Stimulated activated CD8-positive, alpha-beta memory T cell treated with anti-CD3 and anti-CD28 coated beads, Interleukin-4, amount 100 ng/mL, for 1 hour (primary cell): ENCODE measurements at places on chromosomes 12 and 14.

- no peak for DNase-seq
These were observed 32.0 kb downstream of the PRKD1 start for GRCh38 chr14:29895591-29896083.

DNA sequence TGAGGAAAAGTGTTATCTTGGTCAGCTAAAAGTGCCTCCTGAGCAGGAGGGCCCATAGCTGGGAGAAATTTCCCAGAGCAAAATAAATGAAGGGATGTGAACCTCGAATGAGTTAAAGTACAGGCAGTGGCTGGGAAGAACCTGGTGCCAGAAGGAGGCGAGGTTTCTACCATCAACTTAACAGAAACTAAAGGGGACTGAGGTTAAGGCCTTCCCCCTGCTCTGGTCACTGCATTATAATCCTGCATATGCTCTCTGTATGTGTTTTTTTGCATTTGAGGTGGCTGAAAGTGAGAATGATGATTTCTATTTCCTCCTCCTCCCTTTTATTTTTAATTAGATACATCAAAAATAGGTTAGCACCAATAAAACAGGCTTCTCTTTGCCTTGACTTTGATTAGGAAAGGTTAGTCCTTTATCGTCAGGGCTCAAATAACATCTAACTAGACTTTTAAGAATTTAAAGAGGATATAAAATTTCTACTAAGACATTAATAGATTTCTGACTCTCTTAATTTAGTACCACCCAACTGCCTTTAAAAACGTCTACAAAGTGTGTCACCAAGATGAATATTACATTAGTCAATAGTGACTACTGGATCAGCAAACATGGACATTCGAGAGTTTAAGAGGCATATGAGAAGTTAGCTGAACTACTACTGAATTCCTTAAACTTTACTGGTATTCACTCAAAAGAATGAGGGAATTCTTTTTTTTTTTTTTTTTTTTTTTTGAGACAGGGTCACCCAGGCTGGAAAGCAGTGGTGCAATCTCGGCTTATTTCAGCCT, 49.2 kb downstream of the GALNT4 start:
- no peak for DNase-seq

- no peak for DNase-seq
These were observed 49.9 kb downstream of the FOXA1 start for GRCh38 chr14:37545174-37545573.

DNA sequence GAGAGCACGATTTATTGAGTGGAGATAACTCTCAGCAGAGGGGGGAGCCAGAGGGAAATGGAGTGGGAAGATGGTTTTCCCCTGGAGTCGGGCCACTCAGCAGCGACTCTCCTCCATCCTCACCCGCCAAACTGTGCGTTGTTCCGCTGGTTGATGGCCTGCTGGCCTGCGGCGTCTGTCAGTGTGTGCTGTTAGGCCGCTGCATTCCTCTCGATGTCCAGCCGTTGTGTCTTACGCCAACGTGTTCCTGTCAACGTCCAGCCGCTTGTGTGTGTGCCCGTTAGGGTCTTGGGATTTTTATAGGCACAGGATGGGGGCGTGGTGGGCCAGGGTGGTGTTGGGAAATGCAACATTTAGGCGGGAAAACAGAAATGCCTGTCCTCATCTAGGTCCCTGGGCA, 69.2 kb downstream of the PTPRQ start:
- no peak for DNase-seq

- no peak for DNase-seq
These were observed 3.4 kb upstream of the DLK1 start for GRCh38 chr14:100723135-100723829.

DNA sequence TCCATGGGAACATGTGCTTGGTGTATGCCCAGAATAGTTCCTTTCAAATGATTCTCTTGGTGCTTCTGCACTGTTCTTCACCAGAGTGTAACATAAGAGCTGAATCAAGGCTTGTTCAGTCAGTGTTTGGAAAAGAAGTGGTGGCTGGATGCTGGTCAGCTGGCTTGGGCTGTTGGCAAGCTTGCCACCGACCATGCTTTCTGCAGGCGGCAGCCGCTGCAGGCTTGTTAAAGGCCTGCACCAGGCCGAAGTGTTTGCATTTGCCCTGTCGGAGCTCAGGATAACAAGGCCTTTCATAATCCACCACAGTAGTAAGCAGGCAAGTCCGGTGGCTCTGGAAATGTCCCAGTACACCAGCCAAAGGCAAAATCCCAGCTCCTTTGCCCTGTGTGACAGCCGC, 26.9 kb downstream of the DAAM1 start:
- DNase-seq: no peak

- no peak for DNase-seq
These were observed 78.5 kb downstream of the ARL6IP4 start for GRCh38 chr12:123058980-123059379.

DNA sequence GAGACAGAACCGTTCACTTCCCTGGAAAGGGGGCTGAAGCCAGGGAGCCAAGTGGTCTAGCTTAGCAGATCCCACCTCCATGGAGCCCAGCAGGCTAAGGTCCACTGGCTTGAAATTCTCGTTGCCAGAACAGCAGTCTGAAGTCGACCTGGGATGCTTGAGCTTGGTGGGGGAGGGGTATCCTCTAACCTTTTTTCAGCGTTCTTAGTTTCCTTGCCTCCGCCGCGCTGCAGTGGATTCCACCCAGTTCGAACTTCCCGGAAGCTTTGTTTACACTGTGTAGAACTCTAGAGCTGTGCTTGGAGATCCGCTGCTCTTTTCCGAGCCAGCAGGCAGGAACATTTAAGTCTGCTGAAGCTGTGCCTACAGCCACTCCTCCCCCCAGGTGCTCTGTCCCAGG, 45.2 kb upstream of the FKBP4 start:
- DNase-seq: no peak

DNA sequence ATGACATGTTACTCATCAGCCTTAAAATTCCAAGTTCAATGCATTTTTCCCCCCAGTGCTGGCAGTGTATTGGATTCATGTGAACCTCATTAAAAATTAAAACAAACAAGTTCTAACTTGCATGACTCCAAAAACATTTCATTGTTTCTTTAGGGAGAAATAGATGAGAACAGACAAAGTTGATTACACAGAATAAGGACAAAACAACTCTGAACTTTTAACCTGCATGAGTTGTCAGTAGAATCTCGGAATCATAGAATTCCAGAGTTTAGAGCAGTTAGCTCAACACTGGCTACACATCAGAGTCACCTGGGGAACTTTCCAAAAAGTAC, 127.5 kb downstream of the TMX1 start:
- no peak for DNase-seq

DNA sequence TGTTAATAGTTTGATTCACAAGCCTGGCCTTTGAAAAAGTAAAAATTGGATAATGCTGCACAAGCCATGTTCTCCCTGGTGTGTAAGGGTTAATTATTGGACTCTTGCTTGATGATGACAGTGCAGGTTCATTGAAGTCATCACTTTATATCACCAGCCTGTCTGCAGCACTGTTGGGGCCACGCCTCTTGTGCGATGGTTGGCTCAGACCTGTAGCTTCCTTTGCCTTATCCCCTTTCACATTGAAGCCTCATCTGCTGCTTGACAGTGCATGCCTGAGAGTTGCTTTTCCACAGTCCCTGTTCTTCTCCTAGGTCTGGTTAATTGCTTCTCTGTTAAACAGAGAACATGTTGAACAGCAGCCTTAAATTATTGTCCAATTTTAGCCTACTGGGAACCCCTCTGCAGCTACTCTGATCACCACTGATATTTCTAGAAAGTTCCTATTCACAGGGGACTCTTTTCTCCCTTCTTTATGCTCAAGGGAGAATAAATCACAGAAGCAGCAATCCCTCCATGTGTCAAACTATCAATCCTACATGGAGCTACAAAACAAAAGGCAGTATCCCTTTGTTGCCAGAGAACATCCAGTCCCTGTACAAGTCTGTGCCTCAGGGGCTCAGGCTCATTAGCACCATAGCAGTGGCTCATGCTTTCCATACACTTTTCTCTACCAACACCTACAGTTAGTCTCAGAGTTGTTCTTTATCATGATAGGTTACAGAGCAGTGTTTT, 322.1 kb downstream of the RGS6 start:
- no peak for DNase-seq

GRCh38 chr14:102654298-102654697, 61.8 kb downstream of the RCOR1 start:
- no peak for DNase-seq

- DNase-seq: no peak
These were observed 695.7 kb upstream of the USP15 start for GRCh38 chr12:61564466-61564865.

DNA sequence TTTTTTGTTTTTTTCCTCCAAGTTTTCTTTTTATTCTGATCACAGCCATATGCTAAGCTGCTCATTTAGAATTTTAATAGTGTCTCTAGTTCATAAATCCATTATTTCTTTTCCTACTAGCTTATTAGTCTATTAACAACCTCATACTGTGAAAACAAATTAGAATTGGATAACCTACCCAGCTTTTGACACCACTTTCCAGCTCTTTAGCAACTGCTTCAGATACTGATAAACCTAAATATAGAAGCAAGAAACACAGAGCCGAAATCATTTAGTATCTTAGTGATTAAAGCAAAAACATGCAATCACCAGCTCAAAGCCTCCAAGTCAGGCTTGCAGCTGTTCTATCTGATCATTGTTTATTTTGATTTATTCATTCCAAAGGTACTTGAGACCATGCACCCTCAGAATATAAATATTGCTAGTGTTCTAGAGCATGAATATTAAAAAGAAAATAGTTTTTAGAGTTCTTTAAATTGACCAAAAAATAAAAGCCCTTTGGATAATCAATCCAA, 121.5 kb downstream of the STXBP6 start:
- no peak for DNase-seq

DNA sequence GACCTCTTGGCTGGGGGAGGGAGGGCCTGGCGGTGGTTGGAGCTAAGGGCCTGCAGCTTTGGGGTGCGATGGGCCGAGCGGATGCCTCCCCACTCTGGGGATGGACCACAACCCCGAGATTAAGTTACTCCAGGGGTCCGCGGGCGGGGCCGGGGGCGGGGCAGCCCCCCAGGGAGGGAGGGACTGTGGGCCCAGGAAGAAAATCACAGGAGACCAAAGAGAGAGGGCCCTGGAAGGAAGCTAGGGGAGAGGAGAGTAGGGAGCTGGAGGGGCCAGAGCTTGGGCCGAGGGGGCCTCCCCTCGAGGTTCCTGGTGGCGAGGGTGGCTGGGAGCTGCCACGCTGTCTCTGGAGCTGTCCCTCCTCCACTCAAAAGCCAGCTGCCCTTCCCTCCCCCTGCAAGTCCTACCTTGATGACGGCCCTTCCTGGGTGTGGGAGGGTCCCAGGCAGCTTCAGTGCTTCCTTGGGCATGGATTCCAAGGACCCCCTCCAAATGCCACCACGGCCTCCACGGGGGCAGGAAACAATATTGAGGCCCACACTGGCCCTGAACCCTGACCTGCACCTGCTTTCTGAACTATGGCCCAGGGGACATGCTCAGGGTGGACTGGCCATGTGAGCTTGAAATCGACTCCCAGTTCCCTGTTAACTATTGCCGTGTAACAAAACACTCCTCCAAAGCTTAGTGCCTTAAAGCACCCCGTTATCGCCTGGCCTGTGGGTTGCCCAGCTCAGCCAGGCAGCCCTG, 610 bp upstream of the NUDT14 start:
- no peak for DNase-seq

DNA sequence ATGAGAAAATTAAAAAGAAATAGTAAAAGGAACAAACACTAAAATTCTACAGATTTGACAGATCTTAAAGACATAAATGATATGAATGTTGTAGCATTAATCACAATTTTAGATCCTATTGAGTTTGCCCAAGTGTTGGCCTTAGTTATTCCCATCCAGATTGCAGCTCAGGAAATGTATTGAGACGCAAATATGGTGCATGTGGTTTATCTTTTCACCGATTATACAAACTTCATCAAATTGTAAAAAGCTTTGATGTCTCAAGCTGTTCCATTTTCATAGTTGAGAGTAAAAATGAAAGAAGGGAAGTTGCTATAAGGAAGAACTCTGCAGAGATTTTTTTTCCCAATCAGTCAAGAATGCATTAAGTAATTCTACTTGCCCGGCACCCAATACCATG, 328.4 kb downstream of the EGLN3 start:
- DNase-seq: no peak

- no peak for DNase-seq
These were observed 10.6 kb downstream of the TRHDE start for GRCh38 chr12:72282721-72283120.

DNA sequence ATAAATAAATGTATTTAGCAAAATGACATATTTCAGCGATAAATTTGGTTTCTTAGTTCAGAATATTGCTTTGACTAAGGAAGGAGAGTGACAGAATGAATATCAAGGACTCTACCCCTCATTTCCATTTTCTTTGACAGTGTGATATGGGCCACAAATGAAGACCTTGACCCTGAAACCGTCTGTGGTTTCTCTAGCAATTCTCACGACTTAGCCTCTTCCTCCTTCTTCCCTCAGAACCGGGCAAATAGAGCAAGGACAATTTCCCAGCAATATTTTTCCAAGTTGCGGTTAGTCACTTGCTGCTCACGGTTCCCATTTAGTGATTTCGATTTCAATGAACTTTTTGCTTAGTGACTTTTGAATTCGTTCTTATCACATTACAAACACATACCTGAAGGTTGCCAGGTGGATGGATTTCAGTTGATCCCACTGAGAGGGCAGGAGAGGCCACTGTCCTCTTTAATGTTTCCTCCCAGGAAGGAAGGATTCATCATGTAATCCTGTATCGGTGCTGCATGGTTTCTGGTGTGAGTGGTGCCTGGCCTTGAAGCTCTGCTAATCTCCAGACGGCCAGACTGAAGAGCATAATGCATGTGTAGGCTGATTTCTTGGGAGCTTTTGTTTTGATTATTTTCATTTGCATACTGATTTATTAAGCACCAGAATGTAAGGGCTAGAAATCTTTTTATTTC, 77.6 kb downstream of the CHST11 start:
- no peak for DNase-seq

DNA sequence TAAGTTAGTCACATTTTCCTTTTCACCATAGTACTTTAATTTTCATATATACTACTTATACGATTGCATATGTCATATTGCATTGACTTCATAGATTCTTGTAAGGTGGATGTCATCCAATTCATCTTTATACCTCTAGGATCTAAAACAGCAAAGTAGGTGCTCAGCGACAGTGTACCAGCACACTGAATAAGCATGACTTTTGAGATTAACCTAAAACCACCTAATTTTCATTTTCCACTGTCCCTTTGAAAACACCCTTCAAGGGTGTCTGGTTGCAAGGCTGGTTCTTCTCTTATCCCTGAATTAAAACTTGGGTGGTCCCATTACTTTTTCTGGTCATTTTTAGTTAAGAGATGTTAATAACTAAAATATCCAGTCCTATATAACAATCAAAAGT, 4.4 kb downstream of the GPR19 start:
- DNase-seq: no peak
